Left lobe of liver (tissue), 2 donors: ENCODE measurements at places on chromosomes 3 and 15.
A peak's percentile ranks its signal among the peaks of the same experiment; 100 is the strongest.

- peak; percentile 72 for DNase-seq
These were observed 73.4 kb downstream of the CPN2 start for GRCh38 chr3:194277786-194278130.

DNA sequence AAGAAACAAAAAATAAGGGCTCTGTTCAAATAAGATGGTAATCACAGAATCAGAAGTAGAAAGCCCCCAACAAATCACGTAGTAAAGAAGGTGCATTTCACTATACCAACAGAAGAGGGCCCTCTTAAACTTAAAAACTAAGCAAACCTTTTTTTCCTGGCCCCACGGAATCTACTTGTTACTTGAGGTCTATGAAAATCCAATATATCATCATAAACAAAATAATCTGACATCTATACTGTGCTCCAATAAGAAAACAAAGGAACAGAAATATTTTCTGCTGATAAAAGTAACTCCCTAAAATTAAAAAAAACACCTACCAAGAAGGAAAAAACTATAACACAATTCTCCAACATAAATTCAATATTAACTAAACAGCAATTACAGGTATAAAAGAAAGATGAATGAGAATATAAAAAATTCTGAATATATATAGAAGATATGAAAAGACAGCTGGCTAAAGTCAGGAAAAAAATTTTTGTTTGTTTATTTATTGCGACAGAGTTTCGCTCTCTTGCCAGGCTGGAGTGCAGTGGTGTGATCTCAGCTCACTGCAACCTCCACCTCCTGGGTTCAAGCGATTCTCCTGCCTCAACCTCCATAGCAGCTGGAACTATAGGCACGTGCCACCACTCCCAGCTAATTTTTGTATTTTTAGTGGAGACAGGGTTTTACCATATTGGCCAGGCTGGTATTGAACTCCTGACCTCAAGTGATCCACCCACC, 81.8 kb downstream of the CLASP2 start:
- no peak for DNase-seq

- no peak for DNase-seq
These were observed 590.2 kb upstream of the TBL1XR1 start for GRCh38 chr3:177787279-177788041.

- no peak for DNase-seq
These were observed 298.5 kb downstream of the IGSF11 start for GRCh38 chr3:118736107-118736506.
